ENCODE measurements at places on chromosomes 1 and 21. TPM values are rescaled to one million over a fixed set of nuclear protein-coding genes. Genes with fewer than 3 reads are reported as not detected.
A peak's percentile ranks its signal among the peaks of the same experiment; 100 is the strongest.

- DNase-seq: no peak
These were observed 58.0 kb downstream of the RAP1GAP start for GRCh38 chr1:21610989-21611785.

GRCh38 chr21:32467291-32467690 lies 54.8 kb downstream of the EVA1C start:
- DNase-seq: no peak

DNA sequence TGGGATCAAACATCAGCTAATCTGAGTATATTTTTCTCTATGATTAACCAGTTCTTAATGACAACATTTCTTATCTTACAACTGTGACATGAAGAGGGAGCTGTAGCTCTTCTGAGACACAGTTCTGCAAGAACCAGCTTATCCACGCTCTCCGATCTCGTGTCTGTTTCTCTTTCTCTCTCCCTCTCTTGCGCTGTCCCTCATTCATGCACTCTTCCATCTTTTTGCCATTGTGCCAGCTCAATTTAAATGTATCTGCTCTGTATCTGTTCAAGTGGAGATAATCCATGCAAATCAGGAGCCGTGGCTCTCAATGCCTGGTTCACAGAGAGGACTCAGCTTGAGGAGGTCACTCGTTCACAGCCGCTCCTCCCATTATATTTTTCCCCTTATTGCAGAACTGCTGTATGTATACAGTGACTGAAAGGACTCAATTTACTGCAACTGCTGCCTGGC lies 494.7 kb upstream of the ADGRL2 start:
- peak; percentile 36 for DNase-seq

DNA sequence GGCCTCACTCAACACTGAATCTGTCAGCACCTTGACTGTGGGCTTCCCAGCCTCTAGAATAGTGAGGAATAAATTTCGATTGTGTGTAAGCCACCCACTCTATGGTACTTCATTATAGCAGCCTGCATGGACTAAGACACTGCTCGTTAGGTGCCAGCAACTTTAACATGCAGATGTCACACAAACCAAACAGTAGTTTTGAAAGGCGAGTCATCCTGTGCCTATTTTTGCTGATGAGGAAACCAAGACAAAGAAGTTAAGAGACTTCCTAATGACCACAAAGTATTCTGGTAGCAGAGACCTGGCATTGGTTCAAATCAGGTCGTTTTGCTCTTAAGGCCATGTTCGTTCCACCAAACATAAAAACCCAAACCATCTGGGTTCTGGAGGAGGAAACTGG lies 42.9 kb downstream of the BATF3 start:
- DNase-seq: peak; percentile 86

DNA sequence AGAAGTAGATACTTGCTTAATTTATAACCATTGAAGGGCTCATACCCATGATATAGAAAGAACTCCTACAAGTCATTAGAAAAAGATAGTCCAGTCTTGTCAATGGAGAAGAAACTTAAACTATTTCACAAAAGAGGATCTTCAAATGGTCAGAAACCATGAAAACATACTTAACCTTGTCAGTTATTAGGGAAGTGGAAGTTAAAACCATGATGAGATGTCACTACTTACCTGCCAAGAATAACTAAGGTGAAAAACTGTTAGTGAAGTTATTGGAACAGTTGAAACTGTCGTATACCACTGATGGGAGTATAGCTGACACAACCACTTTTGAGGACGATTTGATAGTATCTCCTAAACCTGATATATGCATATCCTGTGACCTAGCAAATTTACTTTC lies 46.8 kb downstream of the OSBPL9 start:
- DNase-seq: no peak

GRCh38 chr1:153649863-153650235 lies 8.7 kb upstream of the SNAPIN start:
- no peak for DNase-seq

GRCh38 chr1:63920154-63921117 lies 146.6 kb downstream of the ROR1 start:
- DNase-seq: peak; percentile 98

GRCh38 chr1:60170709-60171108 lies 97.1 kb upstream of the C1orf87 start:
- no peak for DNase-seq

GRCh38 chr21:39218082-39218409 lies 34.8 kb upstream of the PSMG1 start:
- DNase-seq: no peak

- peak; percentile 73 for DNase-seq
These were observed 76.2 kb upstream of the KAZN start for GRCh38 chr1:14522077-14522925.

GRCh38 chr1:51875836-51876235 lies 2.7 kb downstream of the NRDC start:
- DNase-seq: no peak

DNA sequence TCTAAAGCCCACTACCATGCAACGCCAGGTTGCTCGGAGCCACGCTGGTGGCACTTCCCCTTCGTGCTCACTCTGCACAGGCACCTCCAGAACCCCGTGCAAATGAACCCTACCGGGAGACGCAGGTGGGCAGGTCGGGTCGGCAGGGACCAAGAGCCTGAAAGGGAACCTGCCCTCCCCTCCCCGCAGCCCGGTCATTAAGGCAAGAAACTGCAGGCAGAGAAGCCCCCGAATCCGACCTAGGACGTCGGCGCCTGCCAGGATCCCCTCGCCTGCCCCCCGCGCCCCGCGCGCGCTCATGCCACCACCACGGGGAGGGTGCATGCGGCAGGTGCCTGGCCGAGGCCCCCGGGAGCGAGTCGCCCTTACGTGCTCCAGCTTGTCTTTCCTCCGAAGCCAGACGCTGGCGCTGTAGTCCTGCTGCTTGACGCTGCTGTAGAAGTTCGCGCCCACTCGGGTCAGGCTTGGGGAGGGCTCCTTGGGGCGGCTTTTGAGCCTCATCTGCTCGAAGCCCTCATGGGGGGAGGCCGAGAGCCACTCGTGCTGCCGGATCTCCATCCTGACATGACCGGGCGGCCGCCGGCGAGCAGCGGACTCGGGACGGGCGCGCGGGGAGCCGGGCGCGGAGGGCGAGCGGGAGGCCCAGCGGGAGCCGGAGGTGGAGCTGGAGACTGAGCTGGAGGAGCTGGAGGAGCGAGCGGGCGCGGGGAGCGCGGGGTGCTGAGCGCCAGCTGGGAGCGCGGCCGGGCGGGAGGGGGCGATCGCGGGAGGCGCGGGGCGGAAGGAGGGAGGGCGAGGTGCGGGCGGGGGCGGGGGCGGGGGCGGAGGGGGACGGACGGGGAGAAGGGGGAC lies 552 bp downstream of the PLD5 start:
- peak; percentile 21 for DNase-seq

- no peak for DNase-seq
These were observed 52.4 kb downstream of the FAM78B start for GRCh38 chr1:166114419-166114818.

- DNase-seq: no peak
These were observed 129.8 kb upstream of the SAMSN1 start for GRCh38 chr21:14675774-14676530.

DNA sequence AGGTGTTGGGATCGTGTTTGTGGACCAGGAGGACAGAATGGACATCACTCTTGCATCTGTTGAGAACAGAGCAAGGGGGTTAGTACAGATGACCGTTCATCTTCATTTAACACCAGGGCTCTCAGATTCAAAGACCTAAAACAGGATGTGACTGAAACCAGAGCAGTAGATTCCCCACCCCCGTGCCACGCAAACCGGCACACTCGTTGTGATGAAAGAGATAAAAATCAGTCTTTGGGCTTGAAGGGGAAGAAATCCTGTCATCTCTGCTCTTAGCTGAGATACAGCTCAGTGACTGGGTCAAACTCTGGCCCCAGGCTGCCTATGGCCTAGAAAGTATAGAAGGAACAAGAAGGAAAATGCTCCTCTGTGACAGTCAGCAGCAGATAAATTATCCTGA lies 146.2 kb upstream of the KRTAP19-8 start:
- DNase-seq: no peak

DNA sequence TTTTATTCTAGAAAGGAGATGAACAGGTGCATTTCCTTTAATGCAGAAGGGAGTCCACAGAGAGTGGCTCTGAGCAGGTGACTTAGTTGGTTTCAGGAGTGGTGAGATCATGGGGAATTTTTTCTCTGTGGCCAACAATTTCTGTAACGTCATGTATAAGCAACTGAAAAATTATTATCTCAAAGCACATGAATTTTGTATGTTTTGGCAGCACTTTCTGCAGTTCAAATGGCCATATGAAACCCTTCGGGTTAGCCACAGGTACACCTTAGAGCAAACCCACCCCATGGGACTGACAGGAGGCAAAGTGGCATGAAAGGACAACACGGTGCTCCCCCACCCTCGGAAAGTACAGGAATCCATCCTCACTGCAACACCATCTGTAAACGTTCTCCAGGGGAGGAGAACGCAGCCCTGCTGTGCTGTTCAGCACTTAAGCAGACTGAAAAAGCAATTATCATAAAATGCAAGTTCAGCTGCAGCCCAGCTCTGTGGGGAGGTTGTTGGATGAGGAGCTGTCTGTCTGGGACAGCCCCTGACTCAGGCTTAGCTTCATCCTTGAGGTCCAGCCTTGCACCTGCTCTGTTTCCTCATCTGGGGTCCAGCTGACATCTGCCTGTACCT lies 55.8 kb upstream of the CLDN14 start:
- DNase-seq: no peak

DNA sequence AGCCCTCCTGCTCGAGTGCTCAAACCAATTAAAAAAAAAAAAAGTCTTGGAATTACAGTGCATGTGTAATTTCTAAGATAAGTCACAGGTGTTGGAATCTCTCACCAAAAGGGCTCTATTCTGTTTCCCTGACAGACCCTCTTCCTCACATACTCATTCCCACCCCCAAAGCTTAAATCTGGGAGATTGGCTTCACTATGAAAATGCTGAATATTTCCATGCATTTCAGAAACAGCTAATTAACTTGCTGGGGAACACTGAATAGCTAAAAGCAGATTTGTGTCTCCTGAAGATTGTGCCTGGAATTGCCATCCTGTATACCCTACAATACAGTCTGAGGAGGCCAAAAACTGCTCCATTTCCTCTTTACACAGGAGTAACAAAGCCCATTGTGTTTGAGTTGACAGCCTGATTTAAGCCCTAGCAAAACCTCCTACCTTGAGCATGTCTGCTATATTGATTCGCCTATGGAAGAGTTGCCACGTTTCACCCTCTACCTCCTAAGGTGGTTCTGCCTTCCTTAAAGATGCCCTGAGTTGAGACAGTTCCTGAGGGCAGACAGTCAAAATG lies 1.4 kb upstream of the PIK3R3 start:
- no peak for DNase-seq

GRCh38 chr1:155648207-155649147 lies 38.5 kb downstream of the MSTO1 start:
- DNase-seq: peak; percentile 92

DNA sequence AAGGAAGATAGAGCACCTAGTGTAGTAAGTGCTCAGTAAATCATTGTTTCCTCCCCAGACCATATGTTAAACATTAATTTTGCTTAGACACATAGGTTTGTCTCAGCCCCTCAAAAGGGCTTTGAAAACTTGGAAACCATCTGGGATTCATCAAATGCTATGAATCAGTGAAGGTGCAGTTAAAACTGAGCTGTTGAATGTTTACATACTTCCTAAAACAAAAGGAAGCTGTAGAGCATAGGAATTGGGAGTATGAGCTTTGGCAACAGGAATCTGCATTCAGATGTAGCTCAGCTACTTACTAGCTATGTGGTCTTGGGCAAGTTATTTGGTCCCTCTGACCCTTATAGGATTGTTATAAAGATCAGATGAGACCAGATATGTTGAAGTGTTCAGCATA lies 18.7 kb upstream of the PODN start:
- DNase-seq: no peak

GRCh38 chr1:28877132-28877781 lies 37.1 kb upstream of the EPB41 start:
- peak; percentile 71 for DNase-seq

- DNase-seq: peak; percentile 2
These were observed 156.4 kb downstream of the PATJ start for GRCh38 chr1:61898658-61899057.

GRCh38 chr1:247156787-247157232 lies 15.0 kb downstream of the ZNF124 start:
- DNase-seq: peak; percentile 15

- no peak for DNase-seq
These were observed 620.9 kb downstream of the PLPP3 start for GRCh38 chr1:55958498-55958897.

GRCh38 chr1:179984942-179985341 lies 30.3 kb downstream of the CEP350 start:
- DNase-seq: no peak

GRCh38 chr1:22566161-22566560 lies 2.9 kb downstream of the EPHA8 start:
- no peak for DNase-seq

DNA sequence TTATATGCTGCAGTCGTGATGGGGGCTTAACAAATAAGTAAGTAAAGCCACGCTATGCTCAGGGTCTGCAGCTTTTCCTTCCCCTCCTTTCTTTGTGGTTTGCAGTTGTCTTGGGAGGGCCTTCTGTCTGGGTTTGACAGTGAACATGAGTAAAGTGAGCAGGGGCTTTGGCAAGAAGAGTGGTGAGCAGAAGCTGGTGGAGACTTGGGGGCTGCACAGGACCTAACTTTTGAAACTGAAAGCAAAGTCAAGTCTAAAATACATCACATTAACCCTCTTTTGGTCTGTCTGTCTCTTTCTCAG lies 368.6 kb upstream of the VAMP3 start:
- no peak for DNase-seq

- no peak for DNase-seq
These were observed 47.9 kb upstream of the SLC44A3 start for GRCh38 chr1:94772230-94772641.

DNA sequence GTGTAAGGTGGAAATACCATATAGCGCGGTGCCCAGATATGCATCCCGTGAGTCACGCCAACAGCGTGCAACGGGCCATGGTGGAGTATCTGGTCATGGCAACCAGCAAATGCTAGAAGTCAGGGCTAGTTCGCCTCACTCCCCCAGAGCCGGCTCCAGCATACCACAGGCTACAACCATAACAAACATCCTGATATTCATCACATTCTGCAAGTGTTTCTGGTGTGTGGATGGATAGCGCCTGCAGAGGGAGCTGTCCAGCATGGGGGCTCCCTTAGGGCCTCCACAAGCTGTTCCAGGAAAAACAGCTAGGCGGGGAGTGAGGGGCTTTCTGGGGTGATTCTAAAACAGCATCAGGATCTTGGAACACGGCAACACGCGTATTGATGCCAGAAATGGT lies 6.8 kb downstream of the C1orf198 start:
- DNase-seq: no peak

GRCh38 chr1:40897513-40897912 lies 35.4 kb upstream of the CITED4 start:
- peak; percentile 70 for DNase-seq

GRCh38 chr1:222043444-222044292 lies 301.8 kb upstream of the DUSP10 start:
- peak; percentile 93 for DNase-seq

The GPR161 gene
- 15.2 TPM for total RNA-seq

The SPATA46 gene
- not detected for total RNA-seq

The SAMD13 gene
- total RNA-seq: 0.20 TPM

The KRTAP7-1 gene
- total RNA-seq: not detected

The RIMKLA gene
- total RNA-seq: not detected

The IL22RA1 gene
- 1.3 TPM for total RNA-seq

The MAB21L3 gene
- total RNA-seq: 0.10 TPM

The TTLL10 gene
- total RNA-seq: not detected

The RXFP4 gene
- total RNA-seq: not detected

Measured in M059J (cell line).